ENCODE measurements at places on chromosomes 12 and 14. TPM values are rescaled to one million over a fixed set of nuclear protein-coding genes. Genes with fewer than 3 reads are reported as not detected.

- DNase-seq: no peak
Measured at GRCh38 chr14:68969278-68970033, 9.6 kb downstream of the ACTN1 start.

The TAS2R46 gene
- 5.3 TPM for total RNA-seq

GRCh38 chr14:92917041-92917940 lies 5.7 kb upstream of the CHGA start:
- no peak for DNase-seq

The KRT8 gene
- total RNA-seq: 390 TPM

GRCh38 chr12:75488553-75488952 lies 8.0 kb downstream of the GLIPR1 start:
- DNase-seq: no peak

DNA sequence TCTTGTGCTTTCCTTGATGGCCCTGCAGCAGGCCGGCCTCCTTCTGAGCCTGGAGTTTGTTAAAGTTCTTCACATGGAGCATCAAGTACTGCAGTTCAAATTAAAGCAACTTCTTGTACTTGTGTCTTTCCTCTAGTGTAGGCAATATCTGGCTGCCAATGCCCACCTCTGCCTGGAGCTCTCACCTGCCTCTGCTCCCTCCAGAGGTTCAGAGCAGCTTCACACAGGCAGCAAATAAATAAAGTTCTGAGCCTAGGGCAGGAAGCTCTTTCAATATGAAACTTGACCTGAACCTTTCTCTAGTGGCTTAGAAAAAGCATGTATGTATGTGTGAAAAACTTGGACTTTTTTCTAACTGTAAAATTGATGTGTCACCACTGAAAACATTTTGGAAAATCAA lies 65.9 kb downstream of the ITPR2 start:
- no peak for DNase-seq

- peak; percentile 79 for DNase-seq
Measured at GRCh38 chr12:121858662-121859572, at the start of gene HPD. Gene HPD (minus strand): TSS chr12:121858859. CDS start chr12:121858823, 36 bp downstream.

DNA sequence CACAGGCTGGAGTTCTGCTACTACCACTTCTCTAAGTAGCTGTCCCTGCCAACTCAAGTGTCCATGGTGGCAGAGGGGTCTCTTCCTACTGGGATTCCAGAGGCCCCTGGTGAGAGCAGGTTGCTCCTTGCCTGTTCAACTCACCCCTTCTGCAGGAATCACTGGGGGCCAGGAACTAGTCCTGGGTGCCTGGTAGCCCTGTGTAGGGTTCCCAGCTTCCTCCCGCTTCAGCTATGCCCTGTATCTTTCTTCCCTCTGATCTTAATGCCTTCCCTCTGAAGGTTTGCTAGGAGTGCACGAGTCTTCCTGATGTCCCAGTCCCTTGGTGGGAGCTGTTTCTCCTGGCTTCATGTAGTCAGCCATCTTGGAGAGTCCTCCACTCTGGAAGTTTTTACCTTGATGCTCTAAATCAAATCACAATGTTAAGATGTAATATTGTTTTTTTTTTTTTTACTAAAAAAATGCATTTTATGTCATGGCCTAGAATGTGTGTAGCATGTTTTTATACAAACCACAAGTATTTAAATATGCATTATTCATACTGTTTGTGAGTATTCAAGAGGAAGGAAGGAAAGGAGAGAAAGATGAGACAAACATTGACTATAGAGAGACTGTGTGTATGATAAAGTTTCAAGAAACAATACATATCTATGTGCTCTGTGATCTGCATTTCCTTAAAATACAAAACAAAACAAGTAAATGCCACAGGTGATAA lies 54.7 kb downstream of the FRS2 start:
- no peak for DNase-seq

The PRIMA1 gene
- total RNA-seq: not detected

DNA sequence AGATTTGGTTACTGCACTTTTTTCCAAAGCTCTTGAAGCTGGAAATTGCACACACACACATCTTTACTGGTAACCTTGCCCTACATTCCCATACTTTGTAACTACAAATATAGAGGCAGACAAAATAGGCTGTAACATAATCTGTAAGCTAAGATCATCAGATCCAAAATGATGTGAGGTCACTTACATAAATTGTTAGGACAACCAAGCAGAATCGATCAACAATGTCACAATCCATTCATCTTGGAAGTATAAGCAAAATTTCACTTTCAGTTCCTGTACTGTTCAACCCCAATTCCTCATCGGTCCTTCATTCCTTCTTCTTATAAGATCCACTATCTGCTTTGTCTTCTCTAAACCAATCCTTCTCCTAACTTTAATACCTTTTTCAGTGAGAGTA lies 72.6 kb downstream of the EPS8 start:
- no peak for DNase-seq

DNA sequence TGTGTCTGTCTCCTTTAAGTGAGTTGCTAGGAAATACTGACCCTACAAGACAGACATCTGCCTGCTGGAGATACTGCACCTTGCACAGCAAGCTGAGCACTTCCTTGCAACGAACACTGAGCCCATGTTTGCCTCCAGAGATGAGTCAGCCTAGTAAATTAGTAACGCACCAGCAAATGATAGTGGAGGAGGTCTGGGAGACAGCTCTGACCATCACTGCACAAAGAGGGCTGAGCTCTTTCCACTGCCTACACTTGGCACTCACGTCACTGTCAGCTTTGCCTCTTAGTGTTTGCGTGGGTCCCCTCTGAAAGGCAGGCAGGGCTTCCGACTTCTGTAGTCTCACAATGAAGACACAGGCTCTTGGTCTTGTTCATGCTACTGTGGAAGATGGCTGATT lies 109.0 kb downstream of the APAF1 start:
- DNase-seq: peak; percentile 88

- peak; percentile 17 for DNase-seq
Measured at GRCh38 chr14:44962334-44963043, 499 bp downstream of the TOGARAM1 start.

DNA sequence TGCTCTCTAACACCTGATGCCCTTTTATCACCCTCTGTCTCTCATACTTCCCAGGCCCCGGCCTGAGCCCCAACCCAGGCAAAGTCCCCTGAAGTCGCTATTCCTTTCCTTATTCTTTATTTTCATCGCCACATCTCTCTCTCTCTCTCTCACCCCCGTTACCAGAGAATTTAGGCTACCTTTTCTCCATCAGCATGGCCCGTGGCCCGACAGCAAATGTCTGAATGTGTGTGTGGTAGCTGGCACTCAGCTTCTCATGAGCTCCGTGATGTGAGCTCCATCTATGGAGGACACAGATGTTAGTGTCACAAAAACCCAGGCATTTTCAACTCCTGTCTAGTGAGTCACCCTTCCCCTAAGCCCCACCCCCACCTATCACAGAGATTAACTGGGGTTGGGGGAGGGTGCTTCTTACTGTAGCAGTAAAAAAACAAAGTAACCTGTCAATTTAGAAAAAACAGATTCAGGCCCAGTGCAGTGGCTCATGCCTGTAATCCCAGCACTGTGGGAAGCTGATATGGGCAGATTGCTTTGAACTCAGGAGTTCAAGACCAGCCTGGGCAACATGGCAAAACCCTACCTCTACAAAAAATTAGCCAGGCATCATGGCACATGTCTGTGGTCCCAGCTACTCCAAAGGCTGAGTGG lies 53.8 kb downstream of the VCPKMT start:
- DNase-seq: peak; percentile 87

- DNase-seq: no peak
Measured at GRCh38 chr14:90201344-90201743, 55.0 kb upstream of the PSMC1 start.

The FGF6 gene
- total RNA-seq: not detected

DNA sequence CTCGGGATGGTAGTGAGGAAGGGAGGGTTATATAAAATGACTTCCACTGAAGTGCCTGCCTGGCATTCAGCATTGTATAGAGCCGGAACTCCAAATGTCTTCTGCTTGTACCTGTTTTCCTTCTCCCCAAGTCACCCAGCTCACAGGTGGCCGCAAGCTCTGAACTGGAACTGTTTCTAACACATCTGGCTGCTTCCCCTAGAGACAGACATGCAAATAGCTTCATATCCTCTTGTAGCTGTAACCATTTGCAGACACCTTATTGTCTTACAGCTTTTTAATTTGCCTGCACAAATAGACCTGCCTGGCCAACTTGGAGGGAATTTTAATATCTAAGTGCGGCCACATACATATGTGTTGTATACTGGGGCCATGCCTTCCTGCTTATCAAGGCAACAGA lies 126.0 kb downstream of the CHST11 start:
- DNase-seq: peak; percentile 59

DNA sequence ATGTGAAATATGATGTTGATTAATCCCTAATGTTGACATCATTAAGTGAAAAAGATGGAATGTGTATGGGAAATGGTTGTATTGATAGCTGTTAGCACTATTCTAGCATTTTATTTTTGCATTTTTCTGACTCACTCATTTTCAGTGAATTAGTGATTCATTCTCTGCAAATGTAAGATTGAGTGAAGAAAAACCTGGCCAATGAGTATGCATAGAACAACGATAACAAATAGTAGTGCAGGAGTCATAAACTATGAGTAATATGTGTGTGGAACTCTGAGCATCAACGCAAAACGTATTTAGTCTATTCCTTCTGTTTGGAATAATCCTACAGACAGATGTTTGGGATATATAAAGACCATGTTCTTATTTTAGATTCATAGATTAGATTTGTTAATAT lies 76.3 kb upstream of the RTL1 start:
- peak; percentile 66 for DNase-seq

DNA sequence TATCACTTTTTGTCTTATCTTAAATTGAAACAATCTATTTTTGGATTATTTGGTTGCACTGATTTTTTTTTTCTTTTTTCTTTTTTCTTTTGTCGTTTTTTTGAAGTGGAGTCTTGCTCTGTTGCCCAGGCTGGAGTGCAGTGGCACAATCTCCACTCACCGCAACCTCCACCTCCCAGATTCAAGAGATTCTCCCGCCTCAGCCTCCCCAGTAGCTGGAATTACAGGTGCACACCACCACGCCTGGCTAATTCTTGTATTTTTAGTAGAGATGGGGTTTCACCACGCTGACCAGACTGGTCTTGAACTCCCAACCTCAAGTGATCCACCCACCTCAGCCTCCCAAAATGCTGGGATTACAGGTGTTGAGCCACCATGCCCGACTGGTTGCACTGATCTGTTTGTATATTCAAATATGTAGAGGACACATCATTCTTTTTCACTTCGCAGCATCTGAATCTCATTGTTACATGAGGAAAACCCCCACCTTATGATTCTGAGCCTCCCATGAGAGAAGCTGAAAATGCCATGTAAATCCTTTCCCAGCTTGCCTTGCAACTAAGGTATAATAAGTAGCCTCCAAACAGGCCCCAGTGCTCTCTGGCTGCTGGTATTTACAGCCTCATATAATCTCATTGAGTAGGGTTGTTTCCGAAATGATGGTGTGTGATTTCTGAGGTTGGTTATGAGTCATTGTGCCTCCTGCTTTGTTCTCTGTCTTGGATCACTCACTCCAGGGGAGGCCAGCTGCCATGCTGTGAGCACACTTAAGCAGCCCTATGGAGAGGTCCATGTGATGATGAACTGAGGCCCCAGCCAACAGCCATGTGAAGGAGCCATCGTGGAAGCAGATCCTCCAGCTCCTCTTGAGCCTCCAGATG lies 5.2 kb upstream of the HSP90B1 start:
- peak; percentile 92 for DNase-seq

GRCh38 chr12:92561543-92561899 lies 141.3 kb upstream of the PLEKHG7 start:
- peak; percentile 86 for DNase-seq

DNA sequence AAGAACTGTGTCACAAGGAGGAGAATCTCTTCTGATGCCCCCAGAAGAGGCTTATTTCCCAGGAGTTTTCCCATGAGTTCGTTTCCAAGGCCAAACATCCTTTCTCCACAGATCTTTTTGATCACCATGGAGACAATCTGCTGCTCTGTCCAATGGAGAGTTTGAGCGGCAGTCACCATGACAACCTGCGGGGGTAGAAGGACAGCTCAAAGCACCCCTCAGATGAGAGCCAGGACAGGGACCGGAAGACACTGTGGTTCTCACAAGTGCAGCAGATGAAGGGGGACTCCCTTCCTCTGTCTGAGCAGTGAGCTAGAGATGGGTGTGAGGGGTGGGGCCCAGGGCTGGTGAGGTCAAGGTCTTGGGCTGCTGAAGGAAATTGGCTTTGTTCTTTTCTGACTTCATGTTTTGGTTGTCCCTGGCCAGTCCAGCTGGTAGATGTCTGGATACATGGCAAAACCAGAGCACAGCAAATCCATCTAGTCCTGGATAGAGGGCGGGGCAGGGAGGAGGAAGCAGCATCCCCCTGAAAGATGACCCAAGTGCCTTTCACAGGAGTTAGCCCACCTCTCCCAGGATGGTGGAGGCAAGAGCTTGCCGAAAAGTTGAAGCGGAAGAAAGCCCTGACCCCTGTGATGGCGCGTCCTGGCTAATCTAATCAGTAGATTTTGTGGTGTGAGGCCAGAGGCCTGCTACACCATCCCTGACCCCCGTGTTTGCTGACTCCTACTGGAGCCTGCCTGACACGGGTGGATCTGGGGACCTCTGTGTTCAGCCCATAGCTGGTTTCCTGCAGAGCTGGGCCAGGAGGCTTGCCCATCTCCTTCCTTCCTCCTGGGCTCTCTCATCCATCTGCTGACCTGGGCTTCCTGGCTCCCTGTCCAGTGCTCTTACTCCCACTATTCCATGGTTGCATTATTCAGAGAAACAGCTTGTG lies 24.4 kb downstream of the DHRS2 start:
- no peak for DNase-seq

GRCh38 chr12:72502546-72502945 lies 230.4 kb downstream of the TRHDE start:
- DNase-seq: no peak

The CCDC177 gene
- not detected for total RNA-seq

DNA sequence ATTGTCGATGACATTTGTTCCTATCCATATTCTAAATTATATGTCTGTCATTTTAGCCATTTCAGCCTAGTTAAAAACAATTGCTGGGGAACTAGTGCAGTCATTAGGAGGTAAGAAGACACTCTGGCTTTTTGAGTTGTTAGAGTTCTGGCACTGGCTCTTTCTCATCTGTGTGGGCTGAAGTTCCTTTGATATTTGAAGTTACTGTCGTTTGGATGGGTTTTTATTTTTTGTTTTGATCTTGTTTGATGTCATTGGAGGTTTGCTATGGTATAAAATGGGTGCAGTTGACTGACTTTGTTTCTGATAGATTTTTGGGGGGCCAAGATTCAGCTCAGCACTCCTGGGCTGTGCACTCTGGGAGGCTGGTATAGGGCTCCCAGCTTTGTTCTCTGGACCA lies 20.7 kb upstream of the CD69 start:
- DNase-seq: no peak

GRCh38 chr14:23629832-23630396 lies 6.2 kb upstream of the DHRS2 start:
- no peak for DNase-seq

The KRT7 gene
- 124 TPM for total RNA-seq

The TDRD9 gene
- total RNA-seq: 4.5 TPM

DNA sequence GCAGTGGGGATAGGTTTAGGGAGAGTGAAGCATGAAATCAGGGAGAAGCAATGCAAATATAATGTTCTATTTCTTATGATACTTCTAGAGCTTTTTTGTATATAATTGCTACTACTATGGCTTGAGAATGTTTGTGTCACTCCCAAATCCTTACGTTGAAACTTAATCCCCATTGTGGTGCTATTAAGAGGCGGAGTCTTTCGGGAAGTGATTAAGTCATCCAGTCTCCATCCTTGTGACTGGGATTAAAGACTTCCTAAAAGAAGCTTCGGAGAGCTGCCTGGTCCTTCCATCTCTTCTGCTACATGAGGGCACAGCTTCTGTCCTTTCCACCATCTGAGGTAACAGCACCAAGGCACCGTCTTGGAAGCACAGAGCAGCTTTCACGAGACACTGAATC lies 81.2 kb downstream of the COX16 start:
- no peak for DNase-seq
